ENCODE measurements at places on chromosomes 2 and 18. TPM values are rescaled to one million over a fixed set of nuclear protein-coding genes. Genes with fewer than 3 reads are reported as not detected.

Gene SNORC
- 1.2 TPM for total RNA-seq

Gene TSGA10
- 3.7 TPM for total RNA-seq

Gene SPP2
- not detected for total RNA-seq

Gene UGT1A4
- not detected for total RNA-seq

Gene RUFY4
- 1.8 TPM for total RNA-seq

Gene BOLL
- total RNA-seq = not detected

Gene C2orf15
- total RNA-seq = 0.26 TPM

Gene CRACDL
- 0.12 TPM for total RNA-seq

Gene TMEM37
- total RNA-seq = not detected
